ENCODE measurements at places on chromosomes 4 and X.

DNA sequence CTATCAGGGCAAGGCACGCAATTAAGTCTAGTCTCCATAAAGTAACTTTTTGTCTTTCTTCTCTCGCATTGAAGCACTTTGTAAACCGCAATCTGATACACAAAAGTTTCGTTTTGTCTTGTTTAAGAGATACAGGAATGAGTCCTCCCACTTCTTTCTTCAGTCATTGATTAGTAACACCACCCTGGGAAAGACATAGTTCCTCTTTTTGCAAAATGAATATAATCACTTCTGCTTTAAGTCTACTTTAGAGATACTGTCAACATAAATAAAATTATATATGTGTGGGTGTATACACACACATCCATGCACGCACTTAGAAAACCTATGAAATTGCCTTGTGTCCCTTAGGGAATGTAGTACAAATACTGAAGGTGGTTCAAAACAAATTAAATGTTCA, 11.7 kb downstream of the COQ2 start:
- no peak for DNase-seq

DNA sequence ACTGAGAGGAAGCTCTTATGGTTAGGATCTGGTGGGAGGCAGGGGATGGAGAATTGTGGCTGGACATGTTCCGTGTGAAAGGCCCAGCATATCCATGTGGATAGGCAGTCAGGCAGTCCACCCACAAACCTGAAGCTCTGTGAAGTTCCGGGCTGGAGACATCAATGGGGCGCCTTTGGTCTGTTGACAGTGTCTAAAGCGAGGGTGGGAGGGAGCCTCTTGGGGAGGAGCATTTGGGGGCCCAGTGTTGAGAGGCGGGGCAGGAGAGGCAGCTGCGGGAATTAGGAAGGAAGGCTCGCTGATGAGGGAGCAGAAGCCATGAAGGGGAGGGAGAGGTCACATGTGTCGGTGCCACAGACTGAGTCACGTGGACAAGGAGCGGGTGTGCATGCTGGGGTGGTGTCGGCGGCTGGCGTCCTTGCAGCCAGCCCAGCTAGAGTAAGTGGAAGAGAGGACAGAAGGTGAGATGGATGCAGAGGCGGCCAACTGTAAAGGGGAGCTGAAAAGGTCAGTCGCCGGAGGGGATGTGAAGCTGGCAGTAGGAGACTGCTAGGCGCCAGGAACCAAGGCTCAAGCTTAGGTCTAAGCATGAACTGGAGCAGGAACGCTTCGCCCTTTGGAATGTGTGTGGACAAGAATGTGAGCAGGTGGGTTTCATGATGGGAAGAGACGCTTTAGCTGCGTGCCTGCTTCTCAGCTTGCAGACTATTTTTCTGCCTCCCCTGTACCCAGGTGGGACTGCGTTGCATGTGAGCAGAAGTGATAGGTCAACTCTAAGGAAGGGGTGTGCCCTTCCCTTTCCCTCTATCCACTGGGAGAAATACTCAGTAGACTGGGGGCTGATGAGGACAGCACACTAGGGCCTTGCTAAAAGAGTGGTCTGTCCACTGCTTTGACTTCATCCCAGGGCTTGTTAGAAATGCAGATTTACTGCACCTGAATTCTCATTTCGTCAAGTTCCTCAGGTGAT, 44.0 kb upstream of the TLR2 start:
- DNase-seq: no peak

- DNase-seq: peak; percentile 20
Measured at GRCh38 chrX:17520016-17520615, 145.1 kb downstream of the NHS start.

GRCh38 chrX:97763391-97763790, 879.7 kb downstream of the RPA4 start:
- DNase-seq: no peak

DNA sequence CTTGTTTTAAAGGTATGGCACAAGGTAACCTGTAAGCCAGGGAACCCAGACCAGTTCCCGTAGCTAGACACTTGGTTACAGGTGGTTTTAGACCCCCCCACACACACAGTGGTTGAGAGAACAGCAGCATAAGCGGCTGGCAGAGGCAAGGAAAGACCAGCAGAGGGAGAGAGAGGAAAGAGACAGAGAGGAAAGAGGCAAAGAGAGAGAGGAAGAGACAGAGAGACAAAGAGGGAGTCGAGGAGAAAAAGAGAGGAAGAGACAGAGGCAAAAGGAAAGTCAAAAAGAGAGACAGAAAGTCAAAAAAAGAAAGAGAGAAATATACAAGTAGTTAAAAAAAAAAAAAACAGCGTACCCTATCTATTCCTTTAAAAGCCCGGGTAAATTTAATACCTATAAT, 19.5 kb upstream of the PCSK1N start:
- no peak for DNase-seq

- DNase-seq: no peak
Measured at GRCh38 chrX:38516196-38516774, 45.1 kb upstream of the TSPAN7 start.

DNA sequence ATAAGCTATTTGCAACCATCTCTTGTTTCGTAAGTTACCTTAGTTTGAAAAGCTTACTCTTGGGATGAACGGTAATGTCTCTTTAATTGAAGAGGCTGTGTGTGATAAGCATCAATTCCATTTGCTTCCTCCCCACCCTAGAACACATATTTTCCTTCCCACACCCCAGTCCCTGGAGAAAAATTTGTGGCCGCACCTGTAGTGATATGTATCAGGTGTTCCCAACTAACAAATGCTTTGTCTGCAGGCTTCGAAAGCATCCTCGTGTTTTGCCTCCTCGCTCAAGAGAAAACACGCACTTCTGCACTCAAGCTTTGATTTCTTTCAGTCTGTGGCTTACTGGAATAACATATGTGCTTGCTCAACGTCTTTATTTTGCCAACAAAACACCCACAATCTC, 143.8 kb upstream of the OTUD4 start:
- no peak for DNase-seq

Data from fibroblast of lung (primary cell).